ENCODE measurements at places on chromosomes 5 and 9. TPM values are rescaled to one million over a fixed set of nuclear protein-coding genes. Genes with fewer than 3 reads are reported as not detected.

DNA sequence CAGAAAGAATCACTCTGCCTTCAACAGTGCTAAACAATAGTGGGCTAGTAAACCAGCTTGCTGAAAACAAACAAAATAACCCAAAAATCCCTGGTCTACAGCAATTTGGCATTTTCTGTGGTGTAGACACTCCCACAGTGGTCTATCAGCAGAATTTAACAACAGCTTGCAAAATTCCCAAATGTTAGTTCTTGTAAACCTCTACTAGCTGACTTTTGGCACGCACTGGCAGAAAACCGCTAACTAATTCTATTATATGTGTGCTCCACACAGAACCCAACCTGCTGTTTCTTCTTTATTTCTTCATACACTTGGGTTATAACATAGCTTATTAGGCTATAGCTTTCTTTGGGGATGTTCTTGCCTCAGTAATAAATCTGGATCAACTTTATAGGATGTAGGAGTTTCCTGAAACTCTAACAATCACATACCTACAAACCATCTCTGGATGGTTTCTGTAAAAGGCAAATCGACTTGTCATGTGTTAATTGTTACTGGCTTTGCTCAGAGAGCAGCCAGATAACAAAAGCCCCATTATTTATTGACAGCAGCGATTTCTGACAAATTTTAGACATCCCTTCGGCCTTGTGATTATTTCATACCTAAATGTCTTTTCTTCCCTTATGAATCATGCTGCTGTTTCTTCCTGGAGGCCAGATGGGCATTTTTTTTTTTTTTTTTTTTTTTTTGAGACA lies 82.7 kb upstream of the NAA35 start:
- no peaks in the 10 kb centered on the region for H3K27me3 ChIP-seq
- no peaks in the 10 kb centered on the region for H3K4me1 ChIP-seq
- H3K27ac ChIP-seq, result no peak overlapping the region
- no peaks in the 10 kb centered on the region for H3K36me3 ChIP-seq

GRCh38 chr5:116437351-116437705 lies 137.3 kb downstream of the SEMA6A start:
- no peaks in the 10 kb centered on the region for H3K36me3 ChIP-seq
- DNase-seq, result no peak
- H3K27ac ChIP-seq, result no peak overlapping the region
- no peaks in the 10 kb centered on the region for H3K27me3 ChIP-seq
- peaks cover 6% of the 10 kb centered on the region for H3K4me1 ChIP-seq

GRCh38 chr5:96709152-96709821 lies 47.1 kb downstream of the CAST start:
- DNase-seq, result no peak
- H3K27me3 ChIP-seq, result no peaks in the 10 kb centered on the region
- peaks cover 8% of the 10 kb centered on the region for H3K4me1 ChIP-seq
- no peak overlapping the region for H3K4me3 ChIP-seq

DNA sequence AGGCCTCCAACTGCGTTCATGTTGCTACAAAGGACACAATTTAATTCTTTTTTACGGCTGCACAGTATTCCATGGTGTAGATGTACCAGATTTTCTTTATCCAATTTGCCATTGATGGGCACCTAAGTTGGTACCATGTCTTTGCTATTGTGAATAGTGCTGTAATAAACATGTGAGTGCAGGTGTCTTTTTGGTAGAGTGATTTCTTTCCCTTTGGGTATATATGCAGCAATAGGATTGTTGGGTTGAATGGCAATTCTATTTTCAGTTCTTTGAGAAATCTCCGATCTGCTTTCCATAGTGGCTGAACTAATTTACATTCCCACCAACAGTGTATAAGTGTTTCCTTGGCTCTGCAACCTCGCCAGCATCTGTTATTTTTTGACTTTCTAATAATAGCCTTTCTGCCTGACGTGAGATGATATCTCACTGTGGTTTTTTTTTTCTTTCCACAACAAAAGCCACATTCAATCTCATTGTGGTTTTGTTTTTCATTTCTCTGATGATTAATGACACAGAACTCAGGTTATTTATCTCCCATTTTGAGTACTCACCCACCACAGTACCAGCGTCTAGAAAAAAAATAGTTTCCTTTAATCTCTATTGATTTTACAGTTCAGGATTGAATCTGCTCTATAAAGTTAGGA lies 21.9 kb downstream of the ARRDC3 start:
- no peak overlapping the region for H3K27ac ChIP-seq
- H3K36me3 ChIP-seq, result no peaks in the 10 kb centered on the region
- no peaks in the 10 kb centered on the region for H3K27me3 ChIP-seq
- H3K4me3 ChIP-seq, result no peak overlapping the region

GRCh38 chr5:73486119-73486899 lies 11.9 kb upstream of the BTF3 start:
- no peaks in the 10 kb centered on the region for H3K27me3 ChIP-seq
- DNase-seq, result no peak
- no peak overlapping the region for H3K4me3 ChIP-seq
- no peaks in the 10 kb centered on the region for H3K36me3 ChIP-seq
- no peaks in the 10 kb centered on the region for H3K4me1 ChIP-seq

DNA sequence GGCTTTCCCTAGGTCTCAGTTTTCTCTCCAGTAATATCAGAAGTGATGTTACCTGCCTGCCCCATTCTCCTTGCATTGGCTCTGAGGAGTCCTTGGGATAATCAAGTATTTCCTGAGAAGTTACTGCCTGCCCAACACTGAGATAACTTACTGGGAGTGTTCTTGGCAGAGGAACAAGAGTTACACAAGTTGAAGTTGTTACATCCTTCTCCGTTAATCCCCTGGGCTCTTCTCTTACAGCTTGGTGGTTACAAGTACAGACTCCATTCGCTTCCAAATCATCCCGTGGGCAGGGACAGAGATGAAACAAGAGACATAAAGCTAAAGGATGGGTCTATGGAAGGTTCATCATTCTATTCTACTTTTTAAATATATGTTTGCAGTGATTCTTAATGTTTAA lies 74.1 kb upstream of the SAP30L start:
- H3K27ac ChIP-seq, result no peak overlapping the region
- no peak for DNase-seq
- H3K4me3 ChIP-seq, result no peak overlapping the region
- H3K27me3 ChIP-seq, result no peaks in the 10 kb centered on the region
- H3K36me3 ChIP-seq, result no peaks in the 10 kb centered on the region
- H3K4me1 ChIP-seq, result no peaks in the 10 kb centered on the region

DNA sequence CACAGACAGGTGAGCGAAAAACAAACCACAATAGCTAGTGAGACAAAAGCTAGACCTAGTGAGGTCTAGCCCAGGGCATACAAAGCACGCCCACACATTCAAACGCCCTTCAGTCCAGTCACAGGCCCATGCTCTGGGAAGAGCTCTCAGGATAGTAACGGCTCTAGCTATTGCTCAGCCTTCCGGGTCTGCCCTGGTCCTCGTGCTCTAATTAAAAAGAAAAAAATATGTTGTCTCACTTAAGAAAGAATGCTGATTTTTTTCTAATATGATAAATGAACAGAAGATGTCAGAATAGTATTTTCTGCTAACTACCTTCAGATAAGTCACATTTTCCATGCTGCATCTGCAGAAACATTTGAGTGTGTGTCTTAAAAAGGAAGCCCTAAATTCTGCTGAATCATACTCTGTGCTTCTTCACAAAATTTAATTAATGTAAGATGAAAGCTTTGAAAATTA lies 94.5 kb downstream of the PLPP1 start:
- H3K4me3 ChIP-seq, result no peak overlapping the region
- H3K4me1 ChIP-seq, result peaks cover 20% of the 10 kb centered on the region
- no peak for DNase-seq
- no peaks in the 10 kb centered on the region for H3K27me3 ChIP-seq
- no peak overlapping the region for H3K27ac ChIP-seq

DNA sequence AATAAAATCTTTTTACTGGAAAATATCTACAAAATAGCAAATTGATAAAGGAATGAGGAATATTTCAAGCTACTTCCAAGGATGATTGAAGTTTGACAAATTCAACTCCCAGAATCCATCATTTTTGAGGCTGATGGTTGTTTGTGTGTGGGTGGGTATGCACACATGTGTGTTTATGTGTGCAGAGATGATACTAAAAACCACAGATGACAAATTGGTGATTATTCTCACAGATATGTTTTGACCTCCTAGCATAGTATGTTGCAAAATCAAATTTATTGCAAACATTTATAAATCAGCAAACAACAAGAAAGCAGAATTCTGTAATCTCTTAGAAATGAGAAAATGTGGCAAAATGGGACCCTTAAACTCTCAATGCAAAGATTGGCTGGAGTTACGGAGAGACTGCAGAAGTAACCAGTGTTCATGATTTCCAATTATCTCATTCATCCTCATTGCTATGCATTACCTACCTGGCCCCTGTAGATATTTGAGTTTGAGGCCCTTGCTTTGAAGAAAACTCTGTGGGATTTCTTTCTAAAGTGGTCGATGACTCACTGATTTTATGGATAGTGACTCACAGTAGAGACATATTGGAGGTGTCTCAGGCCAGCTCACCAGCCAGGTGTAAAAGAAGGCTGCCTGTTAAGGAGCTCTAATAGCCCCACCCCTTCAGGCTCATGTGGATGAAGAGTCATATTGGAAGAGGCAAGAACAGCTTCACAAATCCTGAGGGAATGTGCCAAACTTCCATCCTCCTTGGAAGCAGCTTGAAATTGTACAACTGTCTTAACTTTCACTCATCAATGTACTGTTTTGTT lies 44.6 kb upstream of the TMC1 start:
- peaks cover 8% of the 10 kb centered on the region for H3K4me1 ChIP-seq
- DNase-seq, result no peak
- H3K36me3 ChIP-seq, result no peaks in the 10 kb centered on the region
- H3K4me3 ChIP-seq, result no peak overlapping the region

GRCh38 chr5:87136096-87136495 lies 131.6 kb upstream of the RASA1 start:
- no peaks in the 10 kb centered on the region for H3K36me3 ChIP-seq
- H3K27ac ChIP-seq, result no peak overlapping the region
- no peaks in the 10 kb centered on the region for H3K4me1 ChIP-seq
- no peaks in the 10 kb centered on the region for H3K27me3 ChIP-seq
- DNase-seq, result no peak

DNA sequence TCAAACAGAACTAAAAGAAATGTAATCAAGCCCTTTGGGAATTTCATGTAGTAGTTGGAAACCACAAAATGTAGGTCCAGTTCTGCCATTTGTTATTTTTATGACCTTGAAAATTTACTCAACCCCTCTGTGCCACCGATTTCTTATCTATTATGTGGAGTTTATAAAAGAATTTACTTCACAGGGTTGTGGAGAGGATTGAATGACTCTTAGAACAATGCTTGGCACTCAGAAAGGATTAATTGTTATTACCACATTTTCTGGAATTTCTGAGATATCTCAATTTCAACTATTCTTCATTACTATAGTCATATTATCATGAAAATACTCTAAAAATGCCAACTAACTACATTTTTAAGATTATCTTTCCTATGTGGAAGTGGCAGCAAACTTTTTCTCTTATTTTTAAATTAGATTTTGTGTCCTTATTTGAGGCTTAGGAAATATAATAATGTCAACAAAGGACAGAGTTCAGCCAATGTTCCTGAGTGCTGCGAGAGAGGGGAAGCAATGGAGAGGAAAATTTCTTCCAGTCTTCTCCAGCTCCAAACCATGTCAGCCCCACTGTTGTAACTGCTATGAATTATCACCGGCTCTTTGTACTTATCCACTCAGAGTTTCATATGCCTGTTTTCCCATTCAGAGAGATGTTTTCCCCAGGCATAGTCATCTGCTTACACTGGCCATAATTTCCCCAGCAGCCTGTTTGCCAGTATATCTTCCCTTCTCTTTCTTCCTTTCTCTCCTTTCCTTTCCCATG lies 525.6 kb downstream of the SPATA31D1 start:
- no peaks in the 10 kb centered on the region for H3K27me3 ChIP-seq
- H3K27ac ChIP-seq, result no peak overlapping the region
- no peak for DNase-seq
- no peaks in the 10 kb centered on the region for H3K4me1 ChIP-seq

GRCh38 chr9:89438194-89438593 lies 59.7 kb downstream of the SEMA4D start:
- H3K4me3 ChIP-seq, result no peak overlapping the region
- DNase-seq, result no peak
- H3K4me1 ChIP-seq, result no peaks in the 10 kb centered on the region
- H3K27ac ChIP-seq, result peak overlapping the region; percentile 40

GRCh38 chr5:177023303-177023664 lies 788 bp downstream of the ZNF346 start:
- peak overlapping the region; percentile 95 for H3K4me3 ChIP-seq
- H3K27ac ChIP-seq, result peak overlapping the region; percentile 76
- no peaks in the 10 kb centered on the region for H3K4me1 ChIP-seq
- DNase-seq, result no peak
- no peaks in the 10 kb centered on the region for H3K27me3 ChIP-seq
- H3K36me3 ChIP-seq, result peaks cover 3% of the 10 kb centered on the region

- H3K36me3 ChIP-seq, result no peaks in the 10 kb centered on the region
- no peak overlapping the region for H3K27ac ChIP-seq
- H3K4me1 ChIP-seq, result no peaks in the 10 kb centered on the region
- H3K4me3 ChIP-seq, result no peak overlapping the region
Observed at GRCh38 chr9:98590101-98590500, 118.6 kb downstream of the GABBR2 start.

DNA sequence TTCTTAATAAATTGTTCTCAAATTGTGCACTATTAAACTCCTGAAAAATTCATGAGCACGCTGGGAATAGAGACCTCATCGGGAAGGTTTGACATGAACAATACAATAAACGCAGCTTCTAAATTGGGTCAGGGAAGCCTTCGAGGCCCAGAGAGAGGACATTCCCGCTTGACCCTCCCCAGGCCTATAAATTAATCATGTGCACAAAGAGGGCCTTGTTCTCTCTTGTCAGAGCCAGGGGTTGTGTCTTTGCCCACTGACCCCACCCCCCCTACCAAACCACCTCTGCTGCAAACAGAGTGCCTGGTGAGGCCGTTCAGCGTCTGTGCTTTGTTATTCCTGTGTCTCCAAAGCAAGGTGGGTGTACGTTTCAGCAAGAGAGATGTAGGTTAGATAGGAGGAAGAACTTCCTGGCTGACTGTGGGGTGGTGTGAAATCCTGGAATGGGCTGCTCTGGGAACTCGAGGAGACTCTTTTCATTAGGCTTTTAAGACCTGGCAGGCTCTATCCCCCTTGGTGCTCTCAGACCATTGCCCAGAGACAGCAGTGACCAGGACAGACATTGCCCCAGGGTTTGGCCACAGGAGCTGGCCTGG lies 18.2 kb upstream of the DAB2IP start:
- no peak for DNase-seq
- H3K27ac ChIP-seq, result no peak overlapping the region
- no peak overlapping the region for H3K4me3 ChIP-seq
- peaks cover 40% of the 10 kb centered on the region for H3K4me1 ChIP-seq
- no peaks in the 10 kb centered on the region for H3K36me3 ChIP-seq
- no peaks in the 10 kb centered on the region for H3K27me3 ChIP-seq

Gene SGCD
- 0.99 TPM for polyA plus RNA-seq

Gene LMX1B
- 2.6 TPM for polyA plus RNA-seq

Gene WDR31
- 3.1 TPM for polyA plus RNA-seq

Gene C9orf153
- polyA plus RNA-seq, result not detected

Gene NMUR2
- polyA plus RNA-seq, result 0.30 TPM
